ENCODE measurements at places on chromosomes 11 and 22. TPM values are rescaled to one million over a fixed set of nuclear protein-coding genes. Genes with fewer than 3 reads are reported as not detected.
A peak's percentile ranks its signal among the peaks of the same experiment; 100 is the strongest.

Gene C11orf87
- not detected for total RNA-seq

Gene C11orf16
- not detected for total RNA-seq

Gene FGF3
- total RNA-seq: not detected

Gene BIK
- 2.6 TPM for total RNA-seq

Gene PRR5L
- 1.7 TPM for total RNA-seq

Gene WNT11
- total RNA-seq: 0.16 TPM

Gene PRG3
- not detected for total RNA-seq

Gene MRPL11
- total RNA-seq: 62.6 TPM

Gene SLC37A2
- 21.3 TPM for total RNA-seq

Gene CASP4
- total RNA-seq: 88.7 TPM

DNA sequence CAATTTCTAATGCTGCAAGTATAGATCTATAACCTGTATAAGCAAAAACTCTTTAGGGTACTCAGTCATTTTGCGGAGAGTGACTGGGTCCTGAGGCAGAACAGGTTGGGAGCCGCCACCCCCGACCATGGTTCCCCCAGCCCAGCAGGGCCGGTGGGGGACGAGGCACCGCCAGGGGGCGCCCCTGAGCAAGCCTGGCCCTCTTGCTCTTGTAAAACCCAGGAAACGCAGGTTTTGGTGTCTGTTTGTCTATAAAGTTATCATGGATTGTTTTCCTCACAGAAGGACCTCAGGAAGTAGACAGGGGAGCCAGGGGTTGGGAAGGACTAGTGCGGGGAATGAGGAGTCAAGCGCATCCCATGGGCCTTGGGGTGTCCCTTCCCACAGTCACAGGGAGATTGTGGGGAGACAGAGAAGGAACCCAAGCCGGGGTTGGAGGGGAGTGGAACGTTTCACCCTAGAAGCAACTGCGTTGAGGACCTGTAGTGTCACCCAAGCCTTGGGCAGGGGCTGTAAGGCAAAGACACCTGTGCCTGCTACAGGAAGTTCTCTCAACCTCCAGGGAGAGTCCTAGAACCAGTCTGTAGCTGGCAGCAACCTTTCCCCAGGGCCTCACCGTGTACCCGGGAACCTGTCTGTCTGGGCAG is 26.4 kb downstream of the KCTD17 start:
- no peaks in the 10 kb centered on the region for H3K27me3 ChIP-seq
- no peaks in the 10 kb centered on the region for H3K36me3 ChIP-seq
- peaks cover 25% of the 10 kb centered on the region for H3K4me1 ChIP-seq
- H3K4me3 ChIP-seq: no peak overlapping the region

DNA sequence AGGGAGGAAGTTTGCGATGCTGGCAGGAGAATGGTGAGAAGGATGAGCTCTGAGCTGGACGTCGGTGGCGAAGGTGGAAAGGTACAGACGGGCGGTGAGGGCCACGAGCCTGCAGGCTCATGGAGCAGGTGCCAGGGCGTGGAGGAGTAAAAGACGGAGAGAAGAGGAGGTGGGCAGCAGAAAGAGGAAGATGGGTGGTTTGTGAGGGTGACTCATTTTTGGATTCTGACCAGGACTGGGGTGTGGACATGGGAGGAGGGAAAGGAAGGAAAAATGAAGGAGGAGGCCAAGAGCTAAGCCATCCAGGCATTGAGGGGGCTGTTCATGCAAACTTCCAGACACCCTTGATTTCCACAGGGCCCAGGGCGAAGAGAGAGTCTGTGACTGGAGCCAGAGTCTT is 3.5 kb downstream of the ZDHHC24 start:
- H3K27ac ChIP-seq: peak overlapping the region; percentile 19

- H3K27me3 ChIP-seq: peaks cover 12% of the 10 kb centered on the region
- no peak overlapping the region for H3K27ac ChIP-seq
- peaks cover 2% of the 10 kb centered on the region for H3K36me3 ChIP-seq
- no peak overlapping the region for H3K4me3 ChIP-seq
- peaks cover 2% of the 10 kb centered on the region for H3K4me1 ChIP-seq
These were observed 17.6 kb upstream of the SCN2B start for GRCh38 chr11:118193910-118194566.

DNA sequence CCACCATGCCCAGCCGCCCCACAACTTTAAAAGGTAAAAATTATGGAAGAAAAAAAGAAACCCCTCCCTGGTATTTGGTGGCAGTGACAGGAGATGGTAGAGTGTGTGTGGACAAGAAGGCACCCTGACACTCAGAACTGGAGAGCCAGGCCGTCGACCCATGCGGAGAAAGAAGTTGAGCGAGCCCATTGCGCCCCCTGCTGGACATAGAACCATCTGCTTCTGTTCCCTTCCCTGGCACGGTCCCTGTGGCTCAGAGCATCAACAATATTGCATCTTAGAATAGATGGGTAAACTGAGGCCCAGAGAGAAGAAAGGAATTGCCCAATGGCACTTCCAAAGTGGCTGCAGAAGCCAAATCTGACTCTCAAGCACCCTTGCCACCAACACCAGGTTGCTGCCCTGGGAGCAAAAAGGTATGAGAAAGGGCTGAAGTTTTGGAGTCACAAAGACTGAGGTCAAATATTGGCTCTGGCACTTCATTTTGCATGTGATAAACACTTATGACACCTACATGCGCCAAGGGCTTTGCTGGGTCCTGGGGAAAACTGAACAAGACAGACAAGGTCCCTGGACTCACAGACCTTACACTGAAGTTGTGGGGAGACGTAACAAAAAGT is 8.6 kb downstream of the MRPL11 start:
- no peaks in the 10 kb centered on the region for H3K27me3 ChIP-seq
- peaks cover 26% of the 10 kb centered on the region for H3K36me3 ChIP-seq
- H3K4me3 ChIP-seq: no peak overlapping the region
- peak; percentile 44 for DNase-seq

- no peak for DNase-seq
- no peaks in the 10 kb centered on the region for H3K36me3 ChIP-seq
- H3K4me1 ChIP-seq: no peaks in the 10 kb centered on the region
These were observed 24.9 kb upstream of the OSBPL5 start for GRCh38 chr11:3189886-3190583.

GRCh38 chr11:130578738-130579368 is 130.4 kb downstream of the ADAMTS15 start:
- no peak overlapping the region for H3K4me3 ChIP-seq
- H3K4me1 ChIP-seq: no peaks in the 10 kb centered on the region
- no peak overlapping the region for H3K27ac ChIP-seq
- H3K27me3 ChIP-seq: peaks cover 2% of the 10 kb centered on the region

DNA sequence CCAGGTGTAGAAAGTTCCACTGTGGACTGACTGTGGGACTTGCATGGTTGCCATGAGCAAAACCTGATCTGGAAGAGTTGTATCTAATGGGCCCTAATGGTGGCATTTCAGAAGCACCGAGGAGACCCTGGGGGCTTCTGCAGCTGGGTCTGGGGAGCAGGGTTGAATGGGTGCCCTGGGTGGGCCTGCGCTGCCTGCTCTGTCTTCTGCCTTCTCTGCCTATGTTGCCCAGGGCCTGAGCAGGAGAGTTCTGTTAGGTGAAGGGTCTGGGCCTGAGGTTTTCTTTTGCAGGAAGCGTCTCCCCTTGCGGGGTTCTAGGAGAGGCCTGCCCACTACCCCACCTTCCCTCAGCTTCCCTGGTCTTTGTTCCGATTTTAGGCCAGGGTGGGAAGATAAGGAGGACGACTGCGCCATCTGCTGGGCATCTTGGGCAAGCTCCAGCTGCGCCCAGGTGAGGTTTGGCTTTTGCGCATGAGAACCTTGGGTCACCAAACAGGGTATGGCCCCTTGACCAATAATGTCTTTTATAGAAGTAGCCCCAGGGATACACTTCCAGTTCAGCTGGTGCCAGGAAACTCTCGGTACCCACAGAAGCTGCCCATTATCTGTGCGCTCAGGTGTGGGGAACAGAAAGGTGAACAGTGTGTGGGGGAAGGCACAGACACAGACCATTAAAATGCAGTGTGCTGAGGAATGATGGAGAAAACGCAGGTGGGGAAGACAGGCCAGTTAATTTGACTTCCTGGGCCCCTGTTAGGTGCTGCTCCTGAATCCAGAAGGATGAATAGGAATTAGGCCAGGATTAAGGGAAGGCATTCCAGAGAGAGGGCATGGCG is 23.2 kb downstream of the COMMD9 start:
- DNase-seq: peak; percentile 52
- no peak overlapping the region for H3K4me3 ChIP-seq
- H3K36me3 ChIP-seq: peaks cover 12% of the 10 kb centered on the region
- no peaks in the 10 kb centered on the region for H3K4me1 ChIP-seq
- no peak overlapping the region for H3K27ac ChIP-seq

GRCh38 chr22:22666307-22667091 is 22.1 kb downstream of the GGTLC2 start:
- H3K27ac ChIP-seq: no peak overlapping the region
- peaks cover 2% of the 10 kb centered on the region for H3K27me3 ChIP-seq
- DNase-seq: peak; percentile 30
- no peaks in the 10 kb centered on the region for H3K36me3 ChIP-seq
- H3K4me3 ChIP-seq: no peak overlapping the region

- H3K4me1 ChIP-seq: peaks cover 76% of the 10 kb centered on the region
- peaks cover 13% of the 10 kb centered on the region for H3K36me3 ChIP-seq
- peak overlapping the region; percentile 98 for H3K27ac ChIP-seq
- no peak for DNase-seq
- no peaks in the 10 kb centered on the region for H3K27me3 ChIP-seq
These were observed 96.3 kb downstream of the SWAP70 start for GRCh38 chr11:9760193-9760575.

DNA sequence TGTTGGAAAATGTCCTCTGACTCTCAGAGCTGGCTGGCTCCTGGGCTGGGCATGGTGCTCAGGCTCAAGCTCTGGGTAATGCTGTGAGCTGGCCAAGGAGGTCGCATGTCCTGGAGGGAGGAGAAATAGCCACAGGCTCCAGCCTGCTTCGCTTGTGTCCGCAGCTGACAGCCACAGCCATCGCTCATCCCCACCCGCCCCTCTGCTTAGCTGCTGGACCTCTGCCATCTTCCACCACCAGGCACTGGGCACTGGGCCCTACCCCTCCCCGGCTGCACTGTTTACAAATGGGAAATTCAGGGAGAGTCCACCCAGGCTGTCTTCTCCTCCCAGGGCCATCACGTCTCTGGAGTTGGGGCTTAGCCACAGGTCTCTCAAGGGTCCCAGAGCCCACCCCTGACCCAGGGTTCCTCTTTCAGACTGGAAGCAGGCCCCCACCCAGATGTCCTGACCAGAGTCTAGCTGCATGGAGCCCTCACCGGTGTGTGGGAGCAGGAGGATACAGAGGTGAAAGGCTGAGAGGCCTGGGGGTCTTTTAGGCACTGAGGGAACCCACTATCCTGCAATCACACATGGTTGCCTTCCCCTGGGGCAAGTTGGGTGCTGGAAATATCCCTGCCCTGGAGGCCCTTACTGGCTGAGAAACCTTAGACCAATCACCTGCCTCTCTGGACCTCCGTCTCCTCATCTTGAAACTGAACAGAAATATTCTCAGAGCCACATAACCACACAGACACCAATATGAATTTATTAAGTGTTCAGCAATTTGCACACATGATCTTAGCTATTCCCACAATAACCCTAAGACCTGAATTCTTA is 62.7 kb downstream of the CD82 start:
- peaks cover 3% of the 10 kb centered on the region for H3K27me3 ChIP-seq
- H3K4me1 ChIP-seq: peaks cover 33% of the 10 kb centered on the region
- H3K36me3 ChIP-seq: peaks cover 3% of the 10 kb centered on the region
- no peak for DNase-seq

DNA sequence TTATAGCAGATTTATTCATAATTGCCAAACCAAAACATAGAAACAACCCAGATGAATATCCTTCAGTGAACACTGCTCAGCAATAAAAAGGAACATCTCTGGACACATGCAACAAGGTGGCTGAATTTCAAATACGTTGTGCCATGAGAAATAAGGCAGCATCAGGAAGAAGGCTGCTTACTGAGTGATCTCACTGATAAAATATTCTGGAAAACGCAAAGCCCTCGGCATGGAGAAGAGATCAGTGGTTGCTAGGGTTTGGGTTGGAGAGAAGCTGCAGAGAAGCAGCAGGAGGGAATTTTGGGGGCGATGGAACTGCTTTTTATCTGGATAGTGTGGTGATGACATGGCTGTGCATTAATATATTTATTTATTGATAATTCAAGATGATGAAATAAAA is 11.0 kb upstream of the SHANK2 start:
- no peak overlapping the region for H3K4me3 ChIP-seq
- no peak for DNase-seq
- H3K36me3 ChIP-seq: no peaks in the 10 kb centered on the region
- H3K27ac ChIP-seq: no peak overlapping the region
- no peaks in the 10 kb centered on the region for H3K4me1 ChIP-seq

DNA sequence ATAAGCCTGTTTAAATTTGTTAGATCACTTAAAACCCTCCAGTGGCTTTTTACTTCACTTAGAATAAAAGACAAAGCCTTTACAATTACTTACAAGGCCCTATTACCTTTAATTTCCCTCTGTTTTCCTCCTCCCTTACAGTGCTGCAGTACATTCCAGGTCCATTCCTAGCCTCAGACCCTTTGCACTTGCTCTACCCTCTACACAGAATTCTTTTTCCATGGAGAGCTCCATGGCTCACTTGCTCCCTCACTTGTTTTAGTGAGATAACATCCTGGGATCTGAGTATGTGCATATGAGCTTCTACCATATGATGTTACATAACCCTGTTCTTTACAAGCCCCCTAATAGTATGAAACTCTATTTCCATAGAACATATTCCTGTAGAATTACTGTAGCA is 24.4 kb downstream of the ZNF214 start:
- H3K4me1 ChIP-seq: no peaks in the 10 kb centered on the region
- no peak overlapping the region for H3K27ac ChIP-seq
- no peaks in the 10 kb centered on the region for H3K36me3 ChIP-seq
- H3K4me3 ChIP-seq: no peak overlapping the region

- peak overlapping the region; percentile 97 for H3K27ac ChIP-seq
- no peaks in the 10 kb centered on the region for H3K36me3 ChIP-seq
- H3K4me3 ChIP-seq: peak overlapping the region; percentile 77
- peaks cover 73% of the 10 kb centered on the region for H3K4me1 ChIP-seq
These were observed 29.7 kb upstream of the DDX6 start for GRCh38 chr11:118820412-118821357.

- H3K36me3 ChIP-seq: peaks cover 86% of the 10 kb centered on the region
- no peak for DNase-seq
- H3K4me1 ChIP-seq: peaks cover 15% of the 10 kb centered on the region
- no peak overlapping the region for H3K27ac ChIP-seq
- H3K4me3 ChIP-seq: no peak overlapping the region
These were observed 18.5 kb downstream of the RELT start for GRCh38 chr11:73394416-73395296.

DNA sequence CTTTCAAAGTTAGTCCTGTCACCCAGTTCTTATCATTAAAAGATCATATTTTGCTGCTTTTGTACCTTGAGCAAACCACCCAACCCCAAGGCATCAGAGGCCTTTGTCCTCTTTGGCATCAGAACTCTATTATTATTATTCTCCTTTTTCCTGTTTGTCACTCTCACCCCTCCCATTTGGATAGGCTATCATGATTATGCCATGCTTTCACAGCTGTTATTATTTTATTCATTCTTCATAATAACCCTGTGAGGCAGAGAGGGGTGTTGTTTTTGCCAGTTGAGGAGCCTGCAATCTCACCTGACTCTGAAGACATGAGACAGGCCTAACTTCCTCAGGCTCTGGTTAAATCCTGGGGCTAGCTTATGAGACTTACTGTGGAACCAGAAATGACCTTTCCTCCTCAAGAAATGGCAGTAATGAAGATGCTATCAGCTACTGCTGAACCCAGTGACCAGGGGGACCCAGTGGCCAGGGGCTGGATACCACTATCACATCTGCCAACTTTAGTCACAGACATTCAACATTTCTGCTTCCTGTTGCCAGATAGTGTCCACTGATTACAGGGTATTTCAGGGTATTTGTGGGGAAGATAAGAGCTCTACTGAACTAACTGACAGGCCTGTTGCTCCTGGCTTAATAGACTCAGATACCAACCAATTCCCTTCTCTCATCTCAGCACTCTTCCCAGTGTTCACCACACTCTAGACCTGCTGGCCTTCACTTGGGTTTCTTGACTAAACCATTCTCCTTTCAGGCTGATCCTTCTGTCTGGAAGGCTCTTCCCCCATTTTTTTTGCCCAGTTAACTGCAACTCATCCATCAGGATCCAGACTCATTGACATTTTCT is 11.8 kb upstream of the SWAP70 start:
- H3K27ac ChIP-seq: peak overlapping the region; percentile 25
- peaks cover 19% of the 10 kb centered on the region for H3K4me1 ChIP-seq
- no peak overlapping the region for H3K4me3 ChIP-seq
